ELF-1 (cell line): ENCODE measurements at places on chromosomes 16 and 17.

- DNase-seq, result peak; percentile 44
Measured at GRCh38 chr16:58198022-58198683, at the start of gene CSNK2A2. TSS of gene CSNK2A2 (minus strand) at chr16:58198106. CDS start at chr16:58197736, 370 bp downstream.

GRCh38 chr17:80247561-80247960, 13.1 kb upstream of the RNF213 start:
- no peak for DNase-seq

- peak; percentile 30 for DNase-seq
Measured at GRCh38 chr16:22055881-22056280, 36.5 kb upstream of the VWA3A start.

DNA sequence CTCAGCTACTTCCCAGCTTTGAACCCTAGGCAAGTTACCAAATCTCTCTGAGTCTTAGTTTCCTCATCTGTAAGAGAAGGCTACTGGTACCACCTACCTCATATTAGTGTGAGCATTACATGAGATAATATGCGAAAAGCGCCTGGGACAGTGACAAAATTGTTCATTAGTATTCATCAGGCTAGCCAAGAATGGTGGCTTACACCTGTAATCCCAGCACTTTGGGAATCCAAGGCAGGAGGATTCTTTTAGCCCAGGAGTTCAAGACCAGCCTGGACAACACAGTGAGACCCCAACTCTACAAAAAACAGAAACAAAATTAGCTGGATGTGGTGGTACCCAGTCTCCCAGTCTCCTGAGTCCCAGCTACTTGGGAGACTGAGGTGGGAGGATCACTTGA, 3.3 kb downstream of the PLCD3 start:
- no peak for DNase-seq

GRCh38 chr17:40092581-40092980, 7.8 kb downstream of the NR1D1 start:
- no peak for DNase-seq

DNA sequence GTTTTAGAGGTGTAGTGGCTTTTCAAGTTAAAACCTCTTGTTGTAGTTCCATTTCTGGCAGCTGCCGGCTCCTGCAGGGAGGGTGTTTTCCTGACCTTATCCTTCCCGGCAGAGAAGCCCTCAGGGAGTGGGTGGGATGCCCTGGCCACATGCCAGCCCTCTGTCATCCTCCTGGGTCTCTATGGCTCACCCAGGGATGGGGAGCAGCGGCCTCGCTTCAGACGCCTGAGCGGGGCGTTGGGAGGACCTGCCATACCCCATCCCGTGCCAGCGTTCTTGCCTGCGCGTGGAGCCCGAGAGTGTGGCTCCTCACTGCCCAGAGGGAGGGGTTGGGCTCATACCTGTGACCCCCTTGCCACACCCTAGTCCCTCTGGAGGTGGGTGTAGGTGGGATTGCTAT, 11.9 kb downstream of the KCNJ12 start:
- DNase-seq, result no peak

DNA sequence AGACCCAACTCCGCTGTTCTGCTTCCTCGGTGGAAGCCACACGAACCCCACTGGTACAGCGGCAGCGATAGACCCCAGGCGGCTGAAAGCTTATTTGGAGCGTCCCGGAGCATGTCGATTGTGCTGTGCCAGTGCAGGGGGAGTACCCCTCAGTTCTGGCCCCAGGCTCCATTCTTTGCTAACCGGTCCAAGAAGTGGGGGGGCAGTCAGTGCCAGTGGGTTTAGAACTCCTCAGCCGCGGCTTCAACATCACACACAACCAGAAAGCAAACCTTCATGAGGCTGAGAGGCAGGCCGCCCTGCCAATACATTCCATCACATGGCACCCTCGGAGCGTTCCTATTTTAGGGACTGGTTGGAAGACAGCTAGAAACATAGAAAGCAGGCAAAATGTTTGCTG, 1.7 kb upstream of the MNT start:
- DNase-seq, result no peak

DNA sequence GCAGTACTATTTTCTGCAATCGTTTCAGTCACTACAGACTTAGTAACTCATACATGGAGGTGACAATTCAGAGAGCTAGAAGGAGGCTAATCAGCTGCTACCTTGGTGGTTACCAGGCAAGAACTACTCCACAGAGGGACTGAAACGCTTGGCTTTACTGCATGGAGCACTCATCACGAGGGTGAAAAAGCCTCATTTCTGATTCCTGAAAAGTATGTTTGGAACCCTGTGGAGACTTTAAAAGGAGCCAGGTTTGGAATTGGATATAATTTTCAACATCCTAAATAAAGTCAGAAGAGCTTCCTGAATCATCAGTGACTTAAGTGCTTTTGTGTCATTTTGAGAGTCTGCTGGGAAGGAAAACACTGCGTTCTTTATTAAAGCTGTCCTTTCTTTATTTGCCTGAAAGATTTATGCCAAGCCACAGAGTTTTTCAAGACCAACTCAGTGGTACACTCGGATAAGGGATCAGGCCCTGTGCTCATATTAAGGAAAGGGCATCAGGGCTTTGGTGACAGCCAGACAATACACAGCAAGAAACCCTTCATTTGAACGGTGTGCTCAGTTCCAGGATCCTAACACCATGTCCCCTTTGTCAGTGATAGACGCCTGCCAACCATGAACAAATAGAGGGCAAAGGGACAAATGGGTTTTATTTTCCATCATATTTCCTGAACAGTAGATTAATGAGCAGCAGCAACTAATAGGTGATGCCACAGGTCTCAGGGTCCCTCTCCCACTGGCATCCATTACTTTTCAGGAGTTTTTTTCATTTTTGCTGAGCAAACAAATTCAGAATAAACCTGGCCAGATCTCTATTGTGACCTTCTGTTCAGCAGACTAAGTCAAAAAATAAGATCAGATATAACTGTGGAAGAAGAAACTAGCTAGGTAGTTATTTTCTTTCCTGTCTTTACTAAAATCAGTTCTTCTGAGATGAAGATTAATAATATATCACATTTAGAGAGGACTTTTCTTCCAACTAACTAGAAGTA, 80.5 kb upstream of the CLEC18B start:
- DNase-seq, result no peak

DNA sequence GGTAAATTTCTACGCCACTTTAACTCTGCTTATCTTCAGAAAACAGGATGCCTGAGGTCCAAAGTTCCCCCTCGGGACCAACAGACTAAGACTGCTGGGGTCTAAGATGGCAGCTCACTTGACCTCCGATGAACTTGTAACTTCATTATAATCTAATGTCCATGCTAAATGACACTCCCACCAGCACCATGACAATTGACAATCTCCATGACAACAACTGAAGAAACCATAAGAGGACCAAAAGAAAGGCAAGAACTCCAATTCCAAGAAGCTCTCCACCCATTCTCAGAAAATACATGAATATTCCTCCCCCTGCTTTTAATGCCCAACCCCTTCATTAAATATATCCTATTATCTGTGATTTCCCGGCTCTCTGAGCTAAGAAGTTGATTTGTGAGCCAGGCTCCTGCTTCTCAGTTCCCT, 7.5 kb downstream of the CCL4 start:
- no peak for DNase-seq

DNA sequence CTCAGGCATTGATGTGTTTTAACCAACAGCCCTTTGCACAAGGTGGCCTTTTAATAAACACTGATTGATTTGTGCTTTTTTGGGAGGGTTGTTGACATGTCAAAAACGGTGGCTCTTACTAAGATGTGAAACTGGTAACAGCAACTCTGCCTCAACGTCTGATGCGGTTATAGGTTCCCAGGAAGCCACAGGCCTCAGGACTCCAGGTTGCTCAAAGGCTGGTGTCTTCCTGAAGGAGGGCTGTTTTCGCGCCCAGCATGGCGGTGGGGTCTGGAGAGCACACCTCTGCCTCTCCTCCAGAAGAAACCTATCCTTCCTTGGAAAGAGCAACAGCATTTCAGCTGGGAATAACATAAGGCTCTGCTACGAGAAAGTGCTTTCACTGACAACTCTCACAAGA, 187.5 kb downstream of the IRF8 start:
- no peak for DNase-seq

DNA sequence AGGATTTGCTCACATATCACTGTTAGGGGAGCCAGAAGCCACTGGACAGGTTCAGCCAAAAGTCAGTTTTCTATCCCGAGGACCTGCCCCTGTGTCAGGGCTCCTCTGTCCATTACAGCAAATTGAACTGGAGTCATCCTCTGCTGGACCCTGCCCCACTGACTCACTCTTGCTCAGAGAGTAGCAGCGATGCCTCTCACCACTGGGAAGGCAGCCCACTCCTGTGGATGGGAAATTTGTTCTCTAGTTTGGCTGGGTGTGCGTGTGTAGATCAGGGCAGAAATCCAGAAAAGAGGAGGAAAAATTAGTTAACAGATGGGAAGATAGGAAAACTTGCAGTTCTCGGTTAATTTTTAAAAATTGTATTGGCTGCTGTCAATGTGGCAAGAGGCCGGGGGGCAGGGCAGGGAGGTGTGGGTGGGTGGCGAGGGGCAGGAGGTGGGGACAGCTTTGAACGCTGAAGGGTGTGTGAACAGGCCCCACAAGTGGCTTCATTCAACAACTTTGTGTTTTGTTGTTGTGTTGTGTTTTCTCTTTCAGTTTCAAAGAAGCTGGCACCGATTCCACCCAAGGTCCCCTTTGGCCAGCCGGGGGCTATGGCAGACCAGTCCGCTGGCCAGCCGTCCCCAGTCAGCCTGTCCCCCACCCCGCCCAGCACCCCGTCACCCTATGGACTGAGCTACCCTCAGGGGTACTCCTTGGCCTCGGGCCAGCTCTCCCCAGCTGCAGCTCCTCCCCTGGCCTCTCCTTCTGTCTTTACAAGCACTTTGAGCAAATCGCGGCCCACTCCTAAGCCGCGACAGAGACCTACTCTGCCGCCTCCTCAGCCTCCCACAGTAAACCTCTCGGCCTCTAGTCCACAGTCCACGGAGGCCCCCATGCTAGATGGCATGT, 33.6 kb downstream of the ELAC2 start:
- no peak for DNase-seq

GRCh38 chr16:83936581-83937165, 16.4 kb upstream of the OSGIN1 start:
- DNase-seq, result no peak

- DNase-seq, result no peak
Measured at GRCh38 chr17:46774108-46774737, 44.3 kb downstream of the WNT3 start.

- DNase-seq, result no peak
Measured at GRCh38 chr17:38539386-38539785, 66.4 kb downstream of the SRCIN1 start.

DNA sequence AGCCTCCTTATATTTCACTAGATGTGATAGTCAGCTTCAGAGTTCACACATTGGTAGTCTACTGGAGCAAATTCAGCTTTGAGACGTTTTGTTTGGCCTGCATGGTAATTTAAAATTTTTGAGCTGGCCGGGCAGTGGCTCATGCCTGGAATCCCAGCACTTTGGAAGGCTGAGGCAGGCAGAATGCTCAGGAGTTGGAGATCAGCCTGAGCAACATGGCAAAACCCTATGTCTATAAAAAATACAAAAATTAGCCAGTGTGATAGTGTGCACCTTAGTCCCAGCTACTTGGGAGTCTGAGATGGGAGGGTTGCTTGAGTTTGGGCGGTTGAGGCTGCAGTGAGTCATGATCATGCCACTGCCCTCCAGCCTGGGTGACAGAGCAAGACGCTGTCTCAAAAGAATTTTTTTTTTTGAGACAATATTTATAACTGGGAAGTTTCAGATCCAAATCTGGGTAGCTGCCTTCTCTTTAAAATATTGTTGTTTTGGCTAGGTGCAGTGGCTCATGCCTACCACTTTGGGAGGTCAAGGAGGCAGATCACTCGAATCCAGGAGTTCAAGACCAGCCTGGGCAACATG, 4.8 kb upstream of the BLMH start:
- DNase-seq, result no peak

DNA sequence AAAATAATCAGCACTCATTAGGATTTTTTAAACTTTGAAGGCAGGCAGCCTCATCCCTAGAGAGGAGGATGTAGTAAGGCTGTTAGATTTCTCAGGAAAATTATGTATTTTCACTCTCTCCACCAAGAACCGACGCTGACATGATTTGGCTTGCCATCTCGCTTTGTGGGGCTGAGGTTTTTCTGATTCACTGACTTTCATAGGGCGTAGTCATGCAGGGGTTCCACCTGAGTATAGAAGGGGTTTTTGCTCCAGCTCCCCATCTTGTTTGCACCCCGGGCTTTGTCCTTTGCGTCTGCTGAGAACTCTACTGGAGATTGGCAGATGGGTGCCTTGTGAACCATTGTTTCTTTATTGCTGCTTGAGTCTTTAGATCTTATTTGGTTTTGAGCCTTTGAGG, 20.2 kb downstream of the TOM1L1 start:
- DNase-seq, result no peak

DNA sequence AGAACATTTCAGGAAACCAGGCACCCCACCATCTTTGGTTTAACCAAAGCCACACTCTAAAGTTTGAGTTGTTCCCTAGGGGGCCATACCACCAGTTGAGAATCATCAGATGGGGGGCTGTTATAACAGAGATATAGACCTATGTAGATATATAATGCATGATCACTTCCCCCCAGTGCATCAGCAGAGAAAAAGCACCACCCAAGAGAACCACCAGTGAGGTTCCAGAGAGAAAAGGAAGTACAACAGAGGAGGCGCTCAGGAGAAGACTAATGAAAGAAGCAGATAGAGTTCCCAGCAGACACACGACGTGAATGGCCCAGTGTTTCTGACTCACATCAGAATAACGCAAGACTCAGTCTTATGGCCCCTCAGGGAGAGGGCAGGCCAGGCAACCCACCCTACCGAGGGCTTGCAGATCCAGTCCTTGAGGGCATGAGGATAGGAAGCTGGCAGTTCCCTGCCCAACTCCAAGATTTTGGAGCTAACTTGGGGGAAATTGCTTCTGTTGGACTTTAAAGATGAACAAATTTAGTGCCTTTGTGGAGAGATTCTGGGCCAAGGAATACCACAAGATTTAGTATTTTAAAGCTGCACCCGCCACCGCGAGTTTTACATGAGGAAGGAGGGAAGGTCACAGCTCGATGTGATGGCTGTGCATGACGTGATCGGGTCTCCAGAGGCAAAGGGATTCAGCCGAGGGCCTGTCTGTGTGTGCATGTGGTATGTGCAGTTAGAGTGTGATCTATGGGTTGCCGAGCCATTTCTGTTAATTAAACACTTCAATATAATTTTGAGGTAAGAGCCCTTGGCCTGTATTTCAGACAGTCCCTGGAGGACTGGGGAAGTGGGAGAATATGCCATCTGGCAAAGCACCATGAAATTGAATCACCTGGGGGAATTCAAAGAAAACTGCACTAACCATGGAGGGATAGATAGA, 53.1 kb downstream of the AIPL1 start:
- no peak for DNase-seq

DNA sequence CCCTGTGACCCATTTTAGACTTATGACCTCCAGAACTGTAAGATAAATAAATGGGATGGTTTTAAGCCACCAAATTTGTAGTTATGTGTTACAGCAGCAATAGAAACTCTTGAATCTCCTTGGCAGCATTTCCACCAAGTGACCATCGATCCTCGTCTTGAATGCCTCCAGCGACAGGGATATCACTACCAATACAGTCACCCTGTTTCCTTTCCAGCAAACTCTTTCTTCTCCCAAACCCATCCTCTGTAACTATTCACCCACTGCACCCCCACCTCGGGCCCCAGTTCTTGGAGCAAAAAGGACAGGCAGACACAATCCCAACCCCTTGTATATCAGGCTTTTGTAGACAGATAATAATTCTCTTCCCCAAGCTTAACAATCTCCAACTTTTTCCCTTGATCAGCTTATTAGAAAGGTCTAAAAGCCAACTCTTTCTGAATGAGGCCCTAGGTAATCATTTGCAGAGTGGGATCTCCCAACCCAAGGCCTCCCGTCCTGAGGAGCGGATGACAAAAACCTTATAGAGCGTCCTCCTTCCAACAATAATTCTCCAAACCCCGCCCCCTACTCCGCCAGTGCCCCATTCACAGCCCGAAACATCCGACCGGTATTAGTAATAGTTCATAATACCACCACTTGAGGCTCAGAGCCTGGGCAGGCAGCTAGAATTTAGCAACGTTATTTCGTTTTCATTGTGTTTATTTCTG, 14.7 kb upstream of the PLLP start:
- no peak for DNase-seq
